ENCODE measurements at places on chromosomes 2 and 18.

- DNase-seq: no peak
Observed at GRCh38 chr2:190959911-190960788, 53.8 kb downstream of the STAT1 start.

GRCh38 chr18:66495844-66496243 is 108.0 kb downstream of the CDH19 start:
- DNase-seq: no peak

- no peak for DNase-seq
Observed at GRCh38 chr2:161388146-161388779, 27.8 kb upstream of the TBR1 start.

GRCh38 chr2:36497570-36498163 is 100.3 kb downstream of the FEZ2 start:
- no peak for DNase-seq

DNA sequence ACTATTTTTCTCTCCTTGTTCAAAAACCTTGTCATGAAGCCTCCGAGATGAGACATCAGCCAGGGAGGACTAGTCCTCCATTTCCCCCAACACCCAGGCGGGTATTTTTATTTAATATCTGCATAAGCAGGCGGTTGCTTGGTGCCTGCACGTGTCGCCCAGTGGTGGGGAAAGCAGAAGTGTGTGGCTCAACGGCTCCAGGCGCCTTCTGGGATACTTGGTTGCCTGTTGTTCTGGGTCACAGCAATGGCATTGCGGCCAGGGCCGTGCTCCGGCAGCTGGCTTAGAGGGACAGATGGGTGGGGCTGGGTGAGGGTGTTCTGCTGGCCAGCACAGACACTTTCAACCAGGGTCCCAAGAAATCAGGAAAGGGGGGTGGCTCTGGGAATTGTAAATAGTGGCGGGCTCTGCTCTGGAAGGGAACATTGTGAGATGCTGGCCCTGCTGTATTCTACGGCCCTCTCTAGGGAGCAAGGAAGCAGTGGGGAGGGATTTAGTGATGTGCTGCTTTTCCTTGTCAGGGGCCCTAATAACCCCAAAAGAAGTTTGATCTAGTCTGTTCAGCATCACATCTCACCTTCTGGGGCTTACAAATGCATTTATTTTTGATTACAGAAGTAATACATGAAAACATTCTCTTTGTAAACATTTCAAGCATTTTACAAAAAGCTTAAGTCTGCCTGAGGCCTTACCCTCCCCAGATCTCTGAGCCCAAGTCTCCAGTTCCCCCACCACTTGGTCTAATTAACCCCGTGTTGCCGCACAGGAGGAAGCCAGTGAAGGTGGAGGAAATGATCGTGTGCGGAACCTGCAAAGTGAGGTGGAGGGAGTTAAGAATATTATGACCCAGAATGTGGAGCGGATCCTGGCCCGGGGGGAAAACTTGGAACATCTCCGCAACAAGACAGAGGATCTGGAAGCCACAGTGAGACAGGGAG is 1.1 kb downstream of the VAMP8 start:
- DNase-seq: no peak

All from anterior cingulate cortex (tissue), 58 donors.